CMK (cell line): ENCODE measurements at places on chromosomes 1 and 21.

GRCh38 chr1:223877804-223878203 is 32.1 kb upstream of the TP53BP2 start:
- no peak for DNase-seq

DNA sequence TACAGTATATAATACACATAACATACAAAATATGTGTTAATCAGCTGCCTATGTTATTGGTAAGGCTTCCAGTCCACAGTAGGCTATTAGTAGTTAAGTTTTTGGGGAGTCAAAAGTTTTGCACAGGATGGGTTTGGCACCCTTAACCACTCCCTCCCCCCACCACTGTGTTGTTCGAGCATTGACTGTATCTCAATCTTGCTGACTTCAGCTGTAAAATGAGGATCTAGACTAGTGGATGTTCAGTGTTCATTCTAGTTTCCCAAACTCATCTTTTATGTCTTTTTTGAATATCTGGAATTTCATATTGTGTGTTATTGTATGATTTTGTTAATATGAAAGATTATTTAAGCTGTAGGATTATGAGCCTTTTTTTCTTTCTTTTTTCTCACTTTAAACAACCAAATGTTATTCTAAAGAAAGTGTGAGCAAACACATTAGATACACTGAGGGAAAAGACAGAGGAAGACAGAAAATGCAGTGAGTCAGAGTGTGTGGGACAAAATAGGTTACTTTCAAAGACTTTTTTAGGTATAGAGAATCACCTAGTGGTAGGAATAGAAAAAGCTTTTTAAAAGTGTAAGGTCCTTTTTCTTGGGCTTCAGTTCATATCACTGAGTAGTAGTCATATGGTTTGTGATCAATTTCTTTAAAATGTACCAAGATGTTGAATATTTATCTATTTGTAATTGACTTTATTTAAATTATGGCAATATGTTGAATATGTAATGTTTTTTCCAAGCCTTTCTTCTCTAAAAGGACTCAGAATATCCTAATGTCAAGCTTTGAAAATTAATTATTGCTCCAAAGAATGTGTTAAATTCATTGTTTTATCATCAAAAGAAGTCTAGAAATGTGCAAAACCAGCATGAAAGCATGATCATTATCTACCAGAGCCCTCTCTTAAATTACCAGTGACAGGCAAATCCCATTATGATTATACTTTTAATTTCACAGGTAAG is 17.9 kb upstream of the CENPF start:
- DNase-seq = no peak

DNA sequence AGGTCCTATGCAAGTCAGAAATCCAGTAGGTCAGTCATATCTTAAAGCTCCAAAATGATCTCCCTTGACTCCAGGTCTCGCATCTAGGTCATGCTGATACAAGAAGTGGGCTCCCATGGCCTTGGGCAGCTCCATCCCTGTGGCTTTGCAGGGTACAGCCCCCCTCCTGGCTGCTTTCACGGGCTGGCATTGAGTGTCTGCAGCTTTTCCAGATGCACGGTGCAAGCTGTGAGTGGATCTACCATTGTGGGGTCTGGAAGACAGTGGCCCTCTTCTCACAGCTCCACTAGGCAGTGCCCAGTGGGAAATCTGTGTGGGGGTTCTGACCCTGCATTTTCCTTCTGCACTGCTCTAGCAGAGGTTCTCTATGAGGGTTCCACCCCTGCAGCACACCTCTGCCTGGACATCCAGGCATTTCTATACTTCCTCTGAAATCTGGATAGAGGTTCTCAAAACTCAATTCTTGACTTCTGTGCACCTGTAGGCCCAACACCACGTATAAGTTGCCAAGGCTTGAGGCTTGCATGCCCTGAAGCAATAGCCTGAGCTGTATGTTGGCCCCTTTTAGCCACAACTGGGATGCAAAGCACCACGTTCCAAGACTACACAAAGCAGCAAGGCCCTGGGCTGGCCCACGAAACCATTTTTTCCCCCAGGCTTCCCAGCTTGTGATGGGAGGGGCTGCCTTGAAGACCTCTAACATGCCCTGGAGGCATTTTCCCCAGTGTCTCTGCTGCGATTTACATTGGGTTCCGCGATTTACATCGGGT is 472.7 kb downstream of the NPHP4 start:
- DNase-seq = no peak

DNA sequence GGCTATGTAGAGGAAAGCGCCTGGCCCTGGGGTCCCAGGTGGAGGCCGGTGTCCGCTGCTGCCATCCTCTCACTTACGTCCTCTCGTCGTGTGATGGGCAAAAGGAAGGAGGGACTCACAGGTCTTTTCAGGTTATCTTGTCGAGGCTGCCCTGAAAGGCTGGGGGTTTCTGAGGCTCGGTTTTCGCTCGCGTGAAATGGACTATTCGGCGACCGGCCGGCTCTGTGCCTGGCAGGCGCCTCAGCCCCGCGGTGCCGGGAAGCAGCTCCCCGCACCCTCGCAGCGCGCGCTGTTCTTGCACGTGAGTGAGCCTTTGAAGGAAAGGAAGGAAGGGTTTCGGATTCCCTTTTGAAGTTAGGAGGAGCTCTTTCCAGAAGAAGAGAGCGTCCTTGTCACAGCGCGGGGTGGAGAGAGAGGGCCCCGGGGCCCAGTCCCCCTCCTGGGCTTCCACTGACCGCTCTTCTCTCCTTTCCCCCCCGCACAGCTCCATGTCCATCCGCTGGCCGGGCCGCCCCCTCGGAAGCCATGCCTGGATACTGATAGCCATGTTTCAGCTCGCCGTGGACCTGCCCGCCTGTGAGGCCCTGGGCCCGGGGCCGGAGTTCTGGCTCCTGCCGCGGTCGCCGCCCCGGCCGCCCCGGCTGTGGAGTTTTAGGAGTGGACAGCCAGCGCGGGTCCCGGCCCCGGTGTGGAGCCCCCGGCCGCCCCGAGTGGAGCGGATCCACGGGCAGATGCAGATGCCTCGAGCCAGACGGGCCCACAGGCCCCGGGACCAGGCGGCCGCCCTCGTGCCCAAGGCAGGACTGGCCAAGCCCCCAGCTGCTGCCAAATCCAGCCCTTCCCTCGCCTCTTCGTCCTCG is 57.2 kb downstream of the AJAP1 start:
- DNase-seq = no peak

GRCh38 chr1:89855413-89856123 is 34.7 kb downstream of the LRRC8D start:
- DNase-seq = no peak

GRCh38 chr1:18468570-18468969 is 12.2 kb upstream of the KLHDC7A start:
- no peak for DNase-seq

DNA sequence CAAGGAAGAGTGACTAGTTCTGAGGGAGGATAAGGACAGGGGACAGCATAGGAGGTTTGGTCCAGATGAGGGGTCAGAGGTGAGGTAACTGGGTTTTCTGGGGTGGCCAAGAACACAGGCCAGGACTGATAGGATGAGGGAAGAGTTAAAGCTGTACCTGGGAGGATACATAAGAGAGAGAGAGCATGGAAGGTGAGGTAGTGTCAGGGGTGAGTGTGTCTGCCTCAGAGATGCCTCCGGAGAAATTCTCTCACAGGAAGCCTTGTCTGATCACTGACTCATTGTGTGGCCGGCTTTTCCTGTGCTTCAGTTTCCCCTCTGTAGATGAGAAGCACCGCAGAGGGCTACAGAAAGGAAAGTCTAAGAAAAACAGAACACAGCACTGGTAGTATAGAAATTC is 40.2 kb downstream of the FASLG start:
- no peak for DNase-seq

- DNase-seq = no peak
Observed at GRCh38 chr1:110874324-110875215, 1.6 kb downstream of the CD53 start.

DNA sequence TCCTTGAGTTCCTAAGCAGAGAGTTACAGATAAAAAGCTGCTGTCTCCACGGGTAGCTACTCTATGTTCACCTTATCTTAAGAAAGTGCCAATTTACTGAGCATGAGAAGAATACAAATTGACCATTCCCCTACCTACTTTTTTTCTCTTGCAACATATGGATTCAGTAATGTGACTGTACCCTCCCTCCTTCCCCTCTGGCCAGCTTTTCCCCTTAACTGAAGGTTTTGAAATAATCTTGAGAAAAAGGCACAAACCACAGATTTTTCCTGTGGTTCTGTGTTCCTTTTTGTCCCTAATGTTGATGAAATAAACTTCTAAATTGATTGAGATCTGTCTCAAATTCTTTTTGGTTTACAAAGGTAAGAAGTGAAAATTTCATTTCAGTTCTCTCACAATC is 2.6 kb upstream of the CD2 start:
- no peak for DNase-seq
